Forelimb muscle (tissue), 1 donor: ENCODE measurements at places on chromosomes 16 and 17.

- DNase-seq: no peak
These were observed 221.4 kb downstream of the KATNIP start for GRCh38 chr16:27771201-27771910.

- DNase-seq: no peak
These were observed 80.9 kb downstream of the SLC6A2 start for GRCh38 chr16:55736671-55737070.

DNA sequence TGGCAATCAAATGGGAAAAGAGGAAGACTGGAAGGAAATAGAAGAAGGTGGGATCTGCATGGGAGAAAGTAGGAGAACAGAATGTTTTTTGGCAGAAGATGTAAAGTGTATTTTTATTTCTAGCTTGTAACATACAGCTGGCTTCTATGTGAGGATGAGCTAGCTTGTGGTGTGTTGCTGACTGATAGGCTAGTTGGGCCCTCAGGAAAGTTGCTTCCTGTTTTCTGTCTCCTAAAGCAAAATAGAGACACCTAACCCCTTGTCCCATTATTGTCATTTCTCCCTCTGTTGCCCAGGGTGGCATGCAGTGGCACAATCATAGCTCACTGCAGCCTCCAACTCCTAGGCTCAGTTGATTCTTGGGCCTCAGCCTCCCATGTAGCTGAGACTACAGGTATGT, 15.9 kb downstream of the TNRC6A start:
- no peak for DNase-seq

DNA sequence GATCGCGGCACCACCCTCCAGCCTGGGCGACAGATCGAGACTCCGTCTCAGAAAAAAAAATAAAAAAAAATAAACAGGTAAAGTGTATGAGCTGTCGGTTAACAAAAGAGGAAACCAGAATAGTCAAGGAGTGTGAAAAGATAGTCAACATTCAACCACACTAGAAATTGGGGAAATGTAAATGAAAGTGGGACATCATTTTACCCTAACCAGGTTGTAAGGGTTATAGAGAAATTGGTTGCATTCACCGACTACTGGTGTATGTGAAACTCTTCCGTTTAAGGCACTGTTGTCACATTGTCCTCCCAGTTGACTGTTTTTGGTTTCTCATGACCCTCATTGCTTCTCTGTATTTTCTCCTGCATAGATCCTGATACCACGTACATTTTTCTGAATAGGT, 62.8 kb downstream of the RABEP1 start:
- no peak for DNase-seq

DNA sequence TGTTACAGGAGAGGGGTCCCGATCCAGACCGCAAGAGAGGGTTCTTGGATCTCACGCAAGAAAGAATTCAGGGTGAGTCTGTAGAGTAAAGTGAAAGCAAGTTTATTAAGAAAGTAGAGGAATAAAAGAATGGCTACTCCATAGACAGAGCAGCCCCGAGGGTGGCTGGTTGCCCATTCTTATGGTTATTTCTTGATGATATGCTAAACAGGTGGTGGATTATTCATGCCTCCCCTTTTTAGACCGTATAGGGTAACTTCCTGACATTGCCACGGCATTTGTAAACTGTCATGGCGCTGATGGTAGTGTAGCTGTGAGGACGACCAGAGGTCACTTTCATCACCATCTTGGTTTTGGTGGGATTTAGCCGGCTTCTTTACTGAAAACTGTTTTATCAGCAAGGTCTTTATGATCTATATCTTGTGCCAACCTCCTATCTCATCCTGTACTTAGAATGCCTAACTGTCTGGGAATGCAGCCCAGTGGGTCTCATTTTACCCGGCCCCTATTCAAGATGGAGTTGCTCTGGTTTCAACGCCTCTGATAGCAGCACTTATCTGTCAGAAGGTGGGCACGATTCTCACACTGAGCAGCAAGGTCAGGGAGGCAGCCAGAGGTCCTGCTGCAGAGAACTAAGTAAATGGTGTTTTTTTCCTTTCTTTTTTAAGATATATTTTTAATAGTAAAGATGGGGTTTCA, 26.5 kb upstream of the XYLT2 start:
- no peak for DNase-seq

DNA sequence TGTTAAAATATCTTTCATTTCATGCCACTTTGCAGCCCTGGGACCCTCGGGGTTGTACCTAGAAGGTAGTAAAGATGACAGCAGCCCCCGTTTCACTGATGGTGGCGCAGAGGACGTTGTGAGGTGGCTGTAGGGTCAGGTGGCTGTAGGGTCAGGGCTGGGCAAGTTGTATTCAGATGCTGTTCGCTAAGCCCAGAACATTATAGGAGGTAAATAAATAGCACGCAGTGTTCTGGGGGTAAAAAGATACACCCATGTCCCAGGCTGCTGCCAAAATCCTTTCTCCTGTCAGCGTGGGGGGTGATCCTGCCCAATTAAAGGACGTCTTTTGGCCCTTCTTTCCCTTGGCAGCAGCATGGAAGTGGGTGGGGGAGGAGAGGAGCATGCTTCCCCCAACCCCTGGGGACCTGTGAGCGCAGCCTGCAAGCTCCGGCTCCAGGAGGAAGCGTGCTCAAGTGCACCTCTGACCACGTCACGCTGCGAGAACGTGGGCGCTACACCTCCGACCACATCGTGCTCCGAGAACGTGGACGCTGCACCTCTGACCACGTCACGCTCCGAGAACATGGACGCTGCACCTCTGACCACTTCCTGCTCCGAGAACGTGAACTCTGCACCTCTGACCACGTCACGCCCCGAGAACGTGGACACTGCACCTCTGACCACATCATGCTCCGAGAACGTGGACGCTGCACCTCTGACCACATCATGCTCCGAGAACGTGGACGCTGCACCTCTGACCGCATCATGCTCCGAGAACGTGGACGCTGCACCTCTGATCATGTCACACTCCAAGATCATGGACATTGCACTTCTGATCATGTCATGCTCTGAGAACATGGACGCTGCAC, 182.1 kb downstream of the RPTOR start:
- DNase-seq: no peak

GRCh38 chr16:19716183-19716582, 1.8 kb downstream of the KNOP1 start:
- no peak for DNase-seq

GRCh38 chr17:7721612-7722011, 4.1 kb downstream of the DNAH2 start:
- no peak for DNase-seq

DNA sequence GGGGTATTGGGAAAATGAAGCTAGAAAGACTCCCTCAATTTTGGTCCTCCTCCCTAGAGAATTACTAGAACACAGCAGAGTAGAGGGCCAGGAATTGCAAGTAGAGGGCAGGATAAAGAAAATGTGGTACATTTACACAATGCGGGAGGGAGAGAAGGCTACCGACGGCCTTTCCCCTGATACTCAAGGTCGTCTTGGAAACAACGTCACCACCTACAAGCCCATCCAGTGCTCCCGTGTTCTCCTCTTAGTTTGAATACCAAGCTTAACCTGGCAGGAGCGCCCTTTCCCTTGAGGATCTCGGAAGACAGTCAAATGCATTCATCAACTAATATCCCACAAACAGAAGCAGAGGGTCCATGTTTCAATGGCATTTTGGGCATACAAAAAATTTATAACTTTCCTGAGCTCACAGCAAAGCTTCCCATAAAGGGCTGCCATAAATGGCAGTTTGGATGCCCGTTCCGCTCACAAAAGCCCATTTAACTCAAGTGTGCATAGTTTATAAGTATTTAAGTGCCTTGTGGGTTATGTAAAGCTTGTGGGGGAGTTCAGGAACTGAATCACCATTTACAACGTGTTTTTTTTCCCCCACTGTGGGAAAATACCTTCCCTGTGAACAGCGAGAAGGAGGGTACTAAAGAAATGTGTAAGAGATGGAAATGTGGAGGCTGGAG, 414.6 kb downstream of the SLC39A11 start:
- DNase-seq: no peak

GRCh38 chr17:31072186-31072585, 22.6 kb upstream of the NF1 start:
- DNase-seq: no peak

DNA sequence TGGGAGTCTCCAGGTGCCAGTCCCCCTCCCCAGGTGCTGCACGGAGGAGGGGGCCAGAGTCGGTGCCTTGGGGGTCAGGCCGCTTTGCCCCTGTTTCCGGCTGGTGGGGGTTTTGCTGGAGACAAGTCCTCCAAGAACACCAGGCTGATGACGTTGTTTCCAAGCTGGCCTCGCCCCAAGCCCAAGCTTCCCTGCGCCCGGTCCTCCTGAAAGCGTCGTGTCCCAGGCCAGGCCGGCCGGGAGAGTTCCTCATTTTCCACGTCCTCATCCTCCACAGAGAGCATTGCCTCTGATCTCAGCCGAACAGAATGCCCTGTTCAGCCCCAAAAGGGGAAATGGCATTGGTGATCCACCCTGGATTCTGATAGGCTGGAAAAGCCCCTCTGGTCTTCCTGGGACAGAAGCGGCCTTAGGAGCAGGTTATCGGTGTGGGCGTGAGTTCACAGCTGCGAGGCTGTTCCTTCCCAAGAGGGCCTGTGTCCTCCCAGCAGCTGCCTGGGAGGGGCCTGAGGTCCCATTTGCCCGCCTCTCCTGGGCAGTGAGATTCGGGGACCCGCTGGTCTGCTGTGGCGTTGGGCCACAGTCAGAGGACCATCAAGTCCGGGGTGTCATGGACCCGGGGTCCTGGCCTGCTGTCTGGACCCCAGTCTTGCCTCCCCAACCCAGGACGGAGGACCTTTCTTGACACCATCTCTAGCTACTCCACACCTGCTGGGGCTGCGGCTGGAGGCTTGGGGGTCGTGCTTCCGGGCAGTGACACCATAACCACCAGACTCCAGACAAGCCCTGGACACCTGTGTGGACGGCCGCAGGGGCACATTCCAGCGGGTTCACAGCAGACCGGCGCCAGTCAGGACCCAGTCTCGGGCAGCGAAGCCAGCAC, 7.1 kb downstream of the SOX8 start:
- DNase-seq: no peak

- peak; percentile 45 for DNase-seq
These were observed 2.2 kb downstream of the SLC12A3 start for GRCh38 chr16:56866955-56867830.

GRCh38 chr16:69340095-69340644, 598 bp downstream of the NIP7 start:
- no peak for DNase-seq

DNA sequence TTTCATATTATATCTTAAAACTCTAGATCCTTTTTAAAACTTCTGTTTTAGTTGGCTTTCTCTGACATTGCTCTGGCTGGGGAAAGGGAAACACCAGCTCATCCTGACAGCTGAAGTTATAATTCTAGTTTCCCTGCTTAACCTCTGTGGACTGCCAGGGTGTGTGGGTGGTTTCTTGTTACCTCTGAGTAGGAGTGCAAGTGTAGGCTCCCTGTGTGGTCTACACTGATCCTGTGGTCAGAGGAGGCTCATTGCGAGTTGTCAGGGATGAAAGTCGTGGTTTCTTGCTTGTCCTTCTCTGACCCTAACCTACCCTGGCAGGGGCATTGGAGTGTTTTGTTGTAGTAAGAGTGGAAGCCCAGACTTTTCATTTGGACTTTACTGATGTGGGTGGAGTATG, 221.0 kb downstream of the UTP18 start:
- no peak for DNase-seq

DNA sequence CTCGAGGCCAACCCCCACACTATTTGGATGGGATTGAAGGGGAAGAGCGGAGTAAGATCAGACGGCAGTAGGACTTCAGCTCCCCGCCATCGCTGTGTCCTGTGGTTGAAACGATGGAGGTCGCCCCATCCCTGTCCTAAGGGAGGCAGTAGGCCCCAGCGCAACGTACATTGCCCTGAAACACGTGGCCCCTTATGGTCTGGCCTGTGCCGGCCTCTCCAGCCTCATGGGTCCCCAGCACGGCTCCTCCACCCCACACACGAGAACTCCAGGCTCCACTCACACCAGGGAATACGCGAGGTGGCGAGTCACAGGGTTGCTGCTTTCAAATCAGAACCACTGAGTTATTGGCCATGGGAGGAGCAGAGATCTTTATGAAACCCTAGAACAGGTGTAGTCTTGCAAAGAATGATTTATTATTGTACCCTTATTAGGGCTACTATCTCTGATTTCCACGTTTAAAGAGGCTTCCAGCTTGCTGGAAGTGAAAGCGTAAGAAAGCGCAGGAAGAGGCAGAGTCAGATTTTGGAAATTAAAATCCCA, 669 bp upstream of the DCTPP1 start:
- DNase-seq: no peak

- no peak for DNase-seq
These were observed 24.4 kb upstream of the ERN1 start for GRCh38 chr17:64154313-64154695.

- no peak for DNase-seq
These were observed 17.1 kb downstream of the C16orf82 start for GRCh38 chr16:27083861-27084261.

- DNase-seq: no peak
These were observed 3.1 kb downstream of the CD300C start for GRCh38 chr17:74542727-74543383.

- DNase-seq: no peak
These were observed 28.0 kb downstream of the LLGL2 start for GRCh38 chr17:75553295-75554110.

DNA sequence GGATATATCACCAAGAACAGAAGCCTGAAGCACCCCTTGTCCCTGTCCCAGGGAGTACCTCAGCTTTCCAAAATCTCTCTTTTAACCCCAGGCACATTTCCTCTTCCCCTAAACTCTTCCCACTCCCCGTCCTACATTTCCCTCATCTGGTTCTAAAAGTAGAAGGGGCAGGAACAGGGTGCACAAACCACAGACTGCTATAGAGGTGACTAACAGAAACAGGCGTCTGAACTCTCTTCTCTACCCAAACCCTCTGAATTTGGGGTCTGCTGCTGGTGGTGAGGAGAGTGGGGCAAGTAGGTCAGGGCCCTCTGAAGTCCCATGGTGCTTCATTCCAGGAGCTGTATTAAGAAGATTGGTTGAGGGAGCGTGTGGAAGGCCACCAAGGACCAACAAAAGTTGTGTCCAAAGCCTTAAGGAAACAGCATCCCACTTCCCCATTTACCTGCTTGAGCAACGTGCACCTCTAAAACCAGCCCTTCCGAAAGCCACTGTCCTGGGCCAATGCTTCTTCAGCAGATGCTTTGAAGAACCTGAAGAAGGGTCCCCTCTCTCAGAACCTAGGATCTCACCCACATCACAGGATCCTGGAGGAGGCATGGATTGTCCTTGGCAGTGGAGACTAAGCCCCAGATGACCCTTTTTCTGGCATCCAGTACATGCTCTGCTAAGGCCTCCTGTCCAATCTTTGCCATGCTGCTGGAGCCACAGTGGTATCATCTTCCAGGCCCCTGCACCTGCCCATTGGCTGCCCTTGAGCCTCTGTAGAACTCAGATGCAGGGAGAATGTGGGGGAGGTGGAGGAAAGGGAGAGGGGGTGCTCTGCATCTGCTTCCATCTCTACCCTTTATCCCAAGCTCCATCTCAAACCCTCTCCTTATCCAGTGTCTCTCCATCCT, 5.7 kb upstream of the NR1D1 start:
- no peak for DNase-seq

GRCh38 chr16:28846933-28847273, 755 bp upstream of the TUFM start:
- DNase-seq: no peak

- DNase-seq: no peak
These were observed 1.8 kb downstream of the SREBF1 start for GRCh38 chr17:17834974-17835373.
